ENCODE measurements at places on chromosomes 4 and X. TPM values are rescaled to one million over a fixed set of nuclear protein-coding genes. Genes with fewer than 3 reads are reported as not detected.

- H3K27me3 ChIP-seq: no peaks in the 10 kb centered on the region
- H3K27ac ChIP-seq: no peak overlapping the region
- no peaks in the 10 kb centered on the region for H3K36me3 ChIP-seq
- no peak for DNase-seq
Observed at GRCh38 chrX:97936296-97936695, 1052.6 kb downstream of the RPA4 start.

GRCh38 chrX:78753571-78753970 is 6.1 kb downstream of the LPAR4 start:
- H3K27me3 ChIP-seq: no peaks in the 10 kb centered on the region
- no peak for DNase-seq
- no peaks in the 10 kb centered on the region for H3K36me3 ChIP-seq
- H3K27ac ChIP-seq: no peak overlapping the region
- H3K4me1 ChIP-seq: no peaks in the 10 kb centered on the region
- H3K4me3 ChIP-seq: no peak overlapping the region

- no peaks in the 10 kb centered on the region for H3K27me3 ChIP-seq
- H3K4me1 ChIP-seq: no peaks in the 10 kb centered on the region
- H3K4me3 ChIP-seq: no peak overlapping the region
- DNase-seq: no peak
- no peak overlapping the region for H3K27ac ChIP-seq
Observed at GRCh38 chr4:43732829-43733426, 715.7 kb downstream of the KCTD8 start.

- H3K27ac ChIP-seq: no peak overlapping the region
- H3K4me3 ChIP-seq: no peak overlapping the region
- DNase-seq: no peak
- H3K27me3 ChIP-seq: no peaks in the 10 kb centered on the region
Observed at GRCh38 chrX:131923614-131924250, 99.4 kb upstream of the STK26 start.

Gene ARMCX2
- total RNA-seq: 3.5 TPM

Gene TEX13B
- not detected for total RNA-seq

Data from CD4-positive, alpha-beta T cell (primary cell).